ENCODE measurements at places on chromosomes 16 and 17. TPM values are rescaled to one million over a fixed set of nuclear protein-coding genes. Genes with fewer than 3 reads are reported as not detected.

Gene SLC4A1
- not detected for total RNA-seq

DNA sequence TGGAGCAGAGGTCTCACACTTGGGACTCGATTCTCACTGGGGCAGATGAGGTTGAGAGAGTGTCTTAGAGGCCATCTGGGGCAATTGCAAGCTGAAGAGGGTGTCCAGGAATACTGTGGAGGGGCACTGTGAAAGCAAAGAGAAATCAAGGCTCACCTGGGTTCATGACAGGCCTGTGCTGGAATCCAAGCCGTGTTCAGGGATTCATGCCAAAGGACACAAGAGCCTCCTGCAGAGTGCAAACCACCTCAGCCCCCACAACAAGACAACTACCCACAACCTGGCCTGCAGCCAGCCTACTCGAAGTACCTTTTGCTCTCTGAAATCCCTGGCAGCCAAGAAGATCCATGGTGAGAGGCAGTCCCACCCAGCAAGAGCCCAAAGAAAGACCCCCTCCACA is 2334.2 kb downstream of the TP53TG3F start:
- no peak overlapping the region for H3K27ac ChIP-seq
- DNase-seq: no peak
- H3K4me1 ChIP-seq: no peaks in the 10 kb centered on the region
- no peak overlapping the region for H3K4me3 ChIP-seq
- no peaks in the 10 kb centered on the region for H3K27me3 ChIP-seq

- H3K27me3 ChIP-seq: no peaks in the 10 kb centered on the region
- peak overlapping the region; percentile 91 for H3K4me3 ChIP-seq
- peak overlapping the region; percentile 94 for H3K27ac ChIP-seq
- H3K36me3 ChIP-seq: peaks cover 14% of the 10 kb centered on the region
Observed at GRCh38 chr17:7393613-7394451, 493 bp downstream of the PLSCR3 start.

GRCh38 chr16:67191411-67191994 is 452 bp upstream of the E2F4 start:
- no peak overlapping the region for H3K27ac ChIP-seq
- no peak for DNase-seq
- peaks cover 45% of the 10 kb centered on the region for H3K4me1 ChIP-seq
- H3K27me3 ChIP-seq: no peaks in the 10 kb centered on the region
- peaks cover 20% of the 10 kb centered on the region for H3K36me3 ChIP-seq

DNA sequence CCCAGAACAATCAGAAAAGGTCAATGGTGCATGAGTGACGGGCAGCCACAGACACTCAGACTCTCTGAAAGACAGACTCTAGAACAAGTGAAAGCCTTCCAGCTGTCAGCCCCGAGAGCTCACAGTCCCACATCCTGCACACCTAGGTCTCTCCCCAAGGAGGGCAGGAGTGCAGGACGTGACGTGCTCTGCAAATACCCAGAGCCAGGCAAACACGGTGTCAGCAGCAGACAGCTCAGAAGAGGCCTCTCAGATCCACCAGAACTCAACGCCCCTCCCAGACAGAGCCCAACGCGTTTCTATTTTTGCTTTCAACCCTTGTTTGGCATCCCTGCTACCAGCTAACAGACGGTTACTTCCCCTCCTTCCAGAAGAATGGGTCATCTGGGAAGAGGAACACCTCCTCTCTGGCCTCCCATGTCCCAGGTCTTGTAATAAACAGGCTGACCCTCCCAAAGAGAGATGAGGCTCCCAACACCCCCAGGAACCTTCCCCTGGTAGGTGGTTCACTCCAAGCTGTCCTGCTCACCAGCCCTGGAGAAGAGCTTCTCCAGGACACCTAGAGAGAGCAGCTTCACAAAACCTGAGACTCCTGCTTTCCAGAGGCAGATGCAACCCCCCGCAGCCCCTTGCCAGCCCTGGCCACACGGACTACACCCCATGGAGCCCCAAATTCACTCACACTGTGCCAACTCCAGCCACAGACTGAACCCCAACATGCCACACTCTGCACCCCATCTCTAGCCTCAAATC is 7.6 kb downstream of the PITPNM3 start:
- H3K4me3 ChIP-seq: no peak overlapping the region
- H3K27me3 ChIP-seq: no peaks in the 10 kb centered on the region
- H3K36me3 ChIP-seq: no peaks in the 10 kb centered on the region
- no peak for DNase-seq

GRCh38 chr16:15599303-15600070 is 43.5 kb downstream of the MARF1 start:
- no peaks in the 10 kb centered on the region for H3K27me3 ChIP-seq
- DNase-seq: no peak
- H3K36me3 ChIP-seq: peaks cover 100% of the 10 kb centered on the region
- H3K4me1 ChIP-seq: no peaks in the 10 kb centered on the region
- no peak overlapping the region for H3K4me3 ChIP-seq

GRCh38 chr16:76837872-76838271 is 353.1 kb upstream of the MON1B start:
- no peaks in the 10 kb centered on the region for H3K36me3 ChIP-seq
- H3K27ac ChIP-seq: no peak overlapping the region
- no peaks in the 10 kb centered on the region for H3K4me1 ChIP-seq

DNA sequence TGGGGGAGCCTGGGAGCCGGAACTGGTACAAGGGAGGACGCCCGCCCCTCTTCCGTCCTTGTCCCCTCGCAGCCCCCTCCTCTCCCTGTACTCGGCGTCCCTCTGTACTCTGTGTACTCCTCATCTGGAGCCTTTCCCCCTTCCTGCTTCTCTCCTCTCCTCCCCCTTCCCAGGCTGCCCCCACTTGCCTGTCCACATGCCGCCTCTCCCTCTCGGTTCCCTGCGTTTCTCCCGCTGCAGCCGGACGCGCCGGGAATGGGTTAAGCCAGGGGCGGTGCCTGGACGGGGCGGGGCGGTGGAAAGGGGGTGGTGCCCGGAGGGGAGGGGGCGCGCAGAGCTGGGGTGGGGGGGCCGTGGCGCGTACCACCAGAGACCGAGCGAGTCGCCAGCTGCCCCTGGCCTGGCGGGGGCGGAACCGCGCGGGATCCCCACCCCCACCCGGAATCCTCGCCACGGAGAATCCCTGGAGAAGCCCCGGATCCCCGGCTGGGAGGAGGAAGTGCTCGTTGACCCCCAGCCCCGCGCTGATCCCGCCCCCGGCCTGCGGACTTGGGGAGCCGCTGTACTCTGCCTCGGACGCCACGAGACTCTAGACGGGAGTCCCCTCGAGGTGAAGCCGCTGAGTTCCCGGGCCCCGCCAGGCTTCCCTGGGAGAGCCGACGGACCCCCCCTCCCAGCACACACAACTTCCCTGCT is 22.6 kb downstream of the GJD3 start:
- no peak for DNase-seq
- H3K27me3 ChIP-seq: no peaks in the 10 kb centered on the region
- H3K27ac ChIP-seq: peak overlapping the region; percentile 86
- peak overlapping the region; percentile 44 for H3K4me3 ChIP-seq
- no peaks in the 10 kb centered on the region for H3K36me3 ChIP-seq

- peak overlapping the region; percentile 98 for H3K27ac ChIP-seq
- no peaks in the 10 kb centered on the region for H3K36me3 ChIP-seq
- peaks cover 45% of the 10 kb centered on the region for H3K4me1 ChIP-seq
- no peaks in the 10 kb centered on the region for H3K27me3 ChIP-seq
- DNase-seq: no peak
Observed at GRCh38 chr17:38867179-38867967, 2.5 kb upstream of the LASP1 start.

DNA sequence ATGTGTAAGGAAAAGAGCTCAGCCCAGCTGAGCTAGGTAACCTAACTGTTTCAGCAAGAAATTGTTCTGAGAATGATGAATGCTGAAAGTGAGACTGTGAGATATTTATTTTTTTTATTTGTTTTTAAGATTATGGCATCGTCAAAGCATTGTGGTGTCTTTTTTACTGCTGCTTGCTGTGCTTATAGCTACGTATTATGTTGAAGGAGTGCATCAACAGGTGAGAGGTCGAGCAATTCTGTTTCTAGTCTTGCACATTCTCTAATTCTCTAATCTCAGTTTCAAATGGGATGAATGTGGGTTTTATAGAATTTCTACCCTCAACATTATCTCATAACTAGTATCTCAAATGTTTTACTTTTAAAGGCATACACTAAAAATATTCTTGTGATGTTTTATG is 29.9 kb downstream of the VMP1 start:
- no peak overlapping the region for H3K4me3 ChIP-seq
- H3K36me3 ChIP-seq: no peaks in the 10 kb centered on the region
- H3K4me1 ChIP-seq: peaks cover 4% of the 10 kb centered on the region

GRCh38 chr17:77719806-77720205 is 238.7 kb upstream of the TNRC6C start:
- H3K4me3 ChIP-seq: no peak overlapping the region
- H3K27me3 ChIP-seq: peaks cover 52% of the 10 kb centered on the region
- H3K36me3 ChIP-seq: peaks cover 3% of the 10 kb centered on the region
- no peak for DNase-seq
- no peaks in the 10 kb centered on the region for H3K4me1 ChIP-seq

DNA sequence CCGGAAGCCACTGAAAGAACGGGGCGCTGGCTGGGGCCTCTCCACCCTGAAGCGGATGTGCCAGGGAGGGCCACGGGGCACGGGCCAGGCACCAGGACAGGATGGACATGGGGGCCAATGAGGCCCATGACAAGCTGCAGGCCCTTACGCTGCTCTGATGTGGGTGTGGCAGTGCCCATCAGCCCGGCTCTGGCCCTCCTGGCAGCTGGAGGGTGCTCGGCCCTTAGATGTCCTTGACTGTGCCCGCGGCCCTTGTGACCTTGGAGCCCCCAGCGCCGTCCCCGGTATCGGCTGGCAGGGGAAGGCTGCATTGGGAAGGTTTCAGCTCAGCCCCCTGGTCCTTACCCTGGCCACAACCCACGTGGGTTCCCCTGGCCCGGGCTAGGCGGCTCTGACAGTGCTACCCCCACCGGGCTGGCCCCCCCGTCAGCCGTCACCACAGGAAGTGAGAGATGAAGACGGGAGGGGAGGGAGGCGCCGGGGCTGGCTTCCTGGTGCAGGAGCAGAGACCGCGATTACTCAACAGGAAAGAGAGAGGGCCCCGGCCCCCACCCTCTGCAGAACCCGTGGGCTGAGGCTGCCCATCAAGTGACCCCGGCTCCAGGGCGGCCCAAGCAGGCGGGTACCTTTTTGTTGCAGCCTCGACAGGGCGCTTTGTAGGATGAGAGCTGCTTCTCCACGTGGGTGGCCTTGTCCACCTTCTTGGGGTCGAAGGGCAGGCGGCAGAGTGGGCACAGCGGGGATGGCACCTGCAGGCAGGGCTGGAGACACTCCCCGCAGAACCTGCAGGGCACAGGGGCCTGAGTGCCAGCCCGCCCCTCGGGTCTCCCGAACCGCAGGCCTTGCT is 5.3 kb downstream of the RNF166 start:
- peak overlapping the region; percentile 34 for H3K4me3 ChIP-seq
- peak; percentile 90 for DNase-seq
- H3K36me3 ChIP-seq: peaks cover 10% of the 10 kb centered on the region
- H3K4me1 ChIP-seq: peaks cover 18% of the 10 kb centered on the region
- peak overlapping the region; percentile 95 for H3K27ac ChIP-seq
- no peaks in the 10 kb centered on the region for H3K27me3 ChIP-seq

GRCh38 chr16:54488729-54489128 is 202.1 kb upstream of the IRX3 start:
- H3K27me3 ChIP-seq: peaks cover 3% of the 10 kb centered on the region
- no peak overlapping the region for H3K27ac ChIP-seq
- no peaks in the 10 kb centered on the region for H3K4me1 ChIP-seq
- no peak overlapping the region for H3K4me3 ChIP-seq

DNA sequence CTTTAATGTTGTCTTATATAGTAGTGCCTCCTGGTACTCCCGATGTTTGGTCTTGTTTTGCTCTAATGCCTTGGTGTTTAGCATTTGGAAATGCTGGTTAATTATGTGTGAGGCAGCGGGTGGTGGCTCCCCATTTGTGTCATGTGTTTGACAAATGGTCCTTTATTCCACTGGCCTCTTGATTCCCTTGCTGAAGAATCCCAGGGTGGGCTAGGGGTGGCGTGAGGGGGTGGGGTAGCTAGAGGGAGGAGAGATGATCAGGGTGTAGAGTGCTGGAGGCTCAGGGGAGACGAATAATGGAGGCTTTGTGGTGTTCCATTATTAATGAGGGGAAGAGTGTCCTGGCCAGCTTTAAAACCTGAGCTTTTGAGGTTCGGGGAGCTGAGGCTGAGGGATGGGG is 5.4 kb downstream of the DYNLL2 start:
- no peak for DNase-seq
- no peak overlapping the region for H3K27ac ChIP-seq
- peaks cover 27% of the 10 kb centered on the region for H3K36me3 ChIP-seq

GRCh38 chr17:61744252-61744651 is 119.1 kb downstream of the BRIP1 start:
- H3K27me3 ChIP-seq: no peaks in the 10 kb centered on the region
- DNase-seq: no peak
- H3K36me3 ChIP-seq: peaks cover 6% of the 10 kb centered on the region

GRCh38 chr17:80364091-80364691 is 50.8 kb upstream of the ENDOV start:
- H3K27me3 ChIP-seq: no peaks in the 10 kb centered on the region
- no peak overlapping the region for H3K27ac ChIP-seq
- peaks cover 4% of the 10 kb centered on the region for H3K4me1 ChIP-seq
- no peak for DNase-seq
- H3K36me3 ChIP-seq: peaks cover 67% of the 10 kb centered on the region
- no peak overlapping the region for H3K4me3 ChIP-seq

DNA sequence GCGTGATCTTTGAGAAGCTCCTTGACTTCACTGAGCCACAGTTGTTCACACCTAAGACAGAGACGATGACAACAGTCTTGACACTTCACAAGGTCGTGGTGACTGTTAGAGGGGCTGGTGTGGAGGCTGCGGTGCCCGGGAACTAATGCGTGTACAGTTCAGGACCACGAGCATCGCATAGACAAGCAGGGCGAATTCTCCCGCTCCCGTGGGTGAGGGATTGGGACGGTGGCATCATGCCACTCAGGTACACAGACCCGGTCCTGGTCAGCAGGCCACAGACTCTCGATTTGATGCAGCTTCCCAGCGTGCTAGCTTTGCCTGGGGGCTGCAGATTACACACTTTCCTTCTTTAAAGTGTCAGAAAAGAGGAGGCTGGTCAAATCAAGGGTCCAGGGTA is 24.7 kb downstream of the CEP295NL start:
- no peak overlapping the region for H3K4me3 ChIP-seq
- H3K27ac ChIP-seq: peak overlapping the region; percentile 91
- H3K4me1 ChIP-seq: peaks cover 43% of the 10 kb centered on the region
- no peaks in the 10 kb centered on the region for H3K27me3 ChIP-seq

- peak overlapping the region; percentile 60 for H3K4me3 ChIP-seq
- H3K36me3 ChIP-seq: no peaks in the 10 kb centered on the region
- no peaks in the 10 kb centered on the region for H3K27me3 ChIP-seq
- DNase-seq: no peak
- H3K27ac ChIP-seq: peak overlapping the region; percentile 73
- H3K4me1 ChIP-seq: peaks cover 30% of the 10 kb centered on the region
Observed at GRCh38 chr16:87493608-87494280, 920 bp upstream of the ZCCHC14 start.
